Activated CD4-positive, alpha-beta T cell treated with anti-CD3 and anti-CD28 coated beads for 1 hour (primary cell): ENCODE measurements at places on chromosomes 6 and 20.

- no peak for DNase-seq
Observed at GRCh38 chr6:8079126-8079525, 14.9 kb upstream of the BLOC1S5 start.

DNA sequence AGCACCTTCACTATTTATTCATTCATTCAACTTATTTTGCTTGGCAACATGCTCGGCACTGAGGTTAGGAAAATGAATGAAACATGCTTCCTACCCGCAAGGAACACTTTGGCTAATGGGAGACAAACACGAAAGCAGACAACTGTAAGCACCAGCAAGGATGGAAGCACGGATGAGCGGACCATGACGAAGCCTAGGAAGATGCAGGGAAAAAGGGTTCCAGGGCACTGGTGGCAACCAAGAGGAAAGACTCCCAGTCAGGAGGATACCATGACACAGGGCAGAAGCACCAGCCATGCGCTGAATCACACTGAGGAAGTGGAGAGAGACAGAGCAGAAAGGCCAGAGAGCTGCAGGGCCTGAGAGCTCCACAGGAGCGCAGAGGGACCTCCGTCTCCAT, 9.8 kb downstream of the PDE10A start:
- DNase-seq = no peak

- DNase-seq = no peak
Observed at GRCh38 chr6:26064619-26065257, 22.5 kb upstream of the HFE start.

DNA sequence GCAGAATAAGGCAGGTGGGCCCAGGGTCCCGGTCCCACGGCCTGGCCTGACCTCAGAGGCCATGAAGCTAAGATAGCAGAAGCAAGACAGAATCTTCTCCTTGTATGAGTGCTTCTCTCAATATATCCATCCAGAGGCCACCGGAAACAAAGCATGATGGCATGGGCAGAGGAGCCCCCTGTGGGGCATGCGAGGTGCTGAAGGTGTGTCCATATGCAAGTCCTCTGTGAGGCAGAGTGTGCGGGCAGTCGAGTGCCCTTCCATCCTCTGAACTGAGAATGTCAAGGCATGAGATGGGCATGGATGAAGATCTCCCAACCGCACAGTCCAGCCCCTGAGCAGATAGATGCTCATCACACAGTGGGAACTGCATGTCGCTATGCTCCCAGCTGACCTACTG, 9.8 kb upstream of the GGTLC1 start:
- DNase-seq = no peak

- DNase-seq = no peak
Observed at GRCh38 chr6:168163096-168163731, 84.2 kb upstream of the FRMD1 start.

DNA sequence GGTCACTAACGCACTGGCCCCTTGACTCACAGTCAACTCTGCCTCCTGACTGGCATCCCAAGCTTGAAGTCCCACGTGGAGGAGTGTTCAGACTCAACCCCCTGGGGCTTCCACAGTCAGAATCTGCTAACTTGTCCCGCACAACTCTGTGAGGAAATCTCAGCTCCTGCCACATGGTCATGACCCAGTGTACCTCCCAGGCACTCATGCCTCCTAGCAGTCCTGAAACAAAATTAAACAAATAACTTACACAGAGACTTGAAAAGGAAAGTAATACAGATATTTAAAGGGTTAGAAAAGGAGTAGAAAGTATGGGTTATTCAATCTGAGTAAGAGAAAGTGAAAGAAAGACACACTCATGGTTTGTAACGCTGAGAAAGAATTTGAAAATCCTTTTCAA, 134.9 kb downstream of the GMDS start:
- DNase-seq = no peak
